ENCODE measurements at places on chromosomes 13 and 19.
A peak's percentile ranks its signal among the peaks of the same experiment; 100 is the strongest.

DNA sequence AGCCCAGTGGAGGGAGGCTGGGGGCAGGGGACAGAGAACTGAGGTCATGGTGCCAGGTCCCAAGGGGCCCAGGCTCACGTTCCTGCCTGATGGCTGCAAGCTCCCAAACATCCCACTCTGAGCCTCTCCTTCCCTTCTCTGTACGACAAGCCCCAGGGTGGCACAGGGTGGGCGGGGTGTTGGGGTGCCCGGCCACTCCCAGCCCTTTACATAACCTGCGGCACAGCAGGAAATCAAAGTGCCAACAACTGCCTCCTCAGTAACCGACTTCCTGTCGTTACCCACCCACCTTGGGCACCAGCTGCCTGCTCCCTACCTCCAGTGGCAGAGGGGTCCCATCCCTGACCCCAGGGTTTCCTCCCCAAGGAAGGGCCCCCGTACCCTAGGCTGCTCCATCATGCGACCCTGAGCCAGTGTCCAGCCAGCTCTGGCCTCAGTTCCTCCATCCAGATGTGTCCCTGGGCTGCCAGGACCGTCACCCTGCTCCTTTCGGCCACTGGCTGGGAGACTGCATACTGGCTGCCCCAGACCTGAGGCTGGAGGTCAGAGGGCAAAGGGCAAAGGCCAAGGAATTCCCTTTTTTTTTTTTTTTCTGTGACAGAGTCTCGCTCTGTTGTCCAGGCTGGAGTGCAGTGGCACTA, 27.7 kb upstream of the NFIC start:
- DNase-seq, result peak; percentile 44

DNA sequence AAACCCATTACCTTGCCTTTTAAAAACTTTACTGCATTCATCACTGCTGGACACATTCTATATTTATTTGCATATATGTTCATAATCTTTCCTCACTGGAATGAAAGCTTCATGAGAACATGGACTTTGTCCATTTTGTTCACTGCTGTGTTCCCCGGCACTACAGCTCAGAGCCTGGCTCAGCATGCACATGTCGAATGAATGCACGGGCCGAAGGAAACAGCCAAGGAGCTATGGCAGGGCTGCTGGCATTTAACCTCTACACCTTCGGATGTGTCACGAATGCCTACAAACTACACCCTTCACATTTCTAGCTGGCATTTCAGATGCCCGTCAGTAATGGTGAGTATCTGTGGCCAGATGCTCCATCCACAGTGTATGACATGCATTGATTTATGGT, 7.6 kb downstream of the MTIF3 start:
- DNase-seq, result no peak

GRCh38 chr19:38721979-38722773, 22.1 kb downstream of the CAPN12 start:
- DNase-seq, result no peak

GRCh38 chr19:4172861-4173473, 9.4 kb downstream of the SIRT6 start:
- DNase-seq, result peak; percentile 57

GRCh38 chr19:15251010-15251748, 18.9 kb upstream of the EPHX3 start:
- DNase-seq, result no peak

GRCh38 chr19:35049456-35049855, 7.9 kb downstream of the HPN start:
- DNase-seq, result no peak

DNA sequence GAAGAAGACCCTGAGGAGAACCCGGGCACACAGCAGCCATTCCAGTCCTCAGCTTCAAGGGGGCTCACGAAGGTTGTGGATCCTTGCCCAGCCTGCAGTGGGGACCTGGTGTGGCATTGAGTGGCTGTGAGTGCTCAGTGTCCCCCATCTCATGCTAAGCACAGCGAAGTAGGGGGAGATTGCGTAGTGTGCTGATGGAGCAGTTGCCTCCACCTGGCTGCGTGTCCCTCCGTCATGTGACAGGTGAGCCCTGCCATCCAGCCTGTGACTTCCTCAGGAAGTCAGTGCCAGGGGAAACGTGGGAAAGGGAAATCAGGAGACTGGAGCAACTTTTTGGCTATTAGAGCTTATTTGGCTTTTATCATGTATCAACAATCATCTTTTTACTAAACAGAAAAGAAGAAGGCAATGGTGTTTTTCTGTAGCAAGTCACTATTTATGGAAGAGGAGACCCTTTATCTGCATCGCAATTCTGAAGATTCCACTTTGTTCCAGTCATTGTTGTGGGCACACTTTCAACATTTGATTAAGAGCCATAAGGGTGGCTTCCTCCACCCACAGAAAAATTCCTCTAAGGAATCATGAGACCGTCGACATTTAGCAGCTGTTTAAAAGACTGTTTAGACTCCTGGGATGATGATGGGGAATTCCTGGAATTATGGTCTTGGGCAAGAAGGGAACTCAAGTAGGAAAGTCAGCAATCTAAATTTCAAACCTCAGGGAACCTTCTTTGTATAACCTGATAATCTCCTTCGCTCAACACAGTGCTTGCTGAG, 126.8 kb upstream of the SPATA13 start:
- DNase-seq, result no peak

- DNase-seq, result no peak
These were observed 5.8 kb downstream of the LSR start for GRCh38 chr19:35254341-35255297.

DNA sequence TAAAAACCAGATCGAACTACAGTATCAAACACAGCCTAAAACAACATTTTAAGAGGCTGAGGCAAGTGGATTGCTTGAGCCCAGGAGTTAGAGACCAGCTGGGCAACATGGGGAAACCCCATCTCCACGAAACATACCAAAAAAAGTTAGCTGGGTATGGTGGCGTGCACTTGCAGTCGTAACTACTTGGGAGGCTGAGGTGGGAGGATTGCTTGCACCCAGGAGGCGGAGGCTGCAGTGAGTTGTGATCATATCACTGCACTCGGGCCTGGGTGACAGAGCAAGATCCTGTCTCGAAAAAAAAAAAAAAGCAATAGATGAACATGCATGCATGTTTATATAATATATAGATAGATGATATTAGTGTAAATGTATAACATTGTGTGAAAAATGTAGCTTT, 5.2 kb upstream of the MRPS31 start:
- DNase-seq, result no peak

- DNase-seq, result no peak
These were observed 8.1 kb downstream of the SULT2B1 start for GRCh38 chr19:48560095-48560530.

GRCh38 chr19:32497391-32497790, 83.6 kb upstream of the PDCD5 start:
- no peak for DNase-seq

GRCh38 chr19:43485951-43486350, 18.6 kb downstream of the PHLDB3 start:
- DNase-seq, result no peak

GRCh38 chr19:19319732-19320360, 463 bp downstream of the SUGP1 start:
- DNase-seq, result no peak

DNA sequence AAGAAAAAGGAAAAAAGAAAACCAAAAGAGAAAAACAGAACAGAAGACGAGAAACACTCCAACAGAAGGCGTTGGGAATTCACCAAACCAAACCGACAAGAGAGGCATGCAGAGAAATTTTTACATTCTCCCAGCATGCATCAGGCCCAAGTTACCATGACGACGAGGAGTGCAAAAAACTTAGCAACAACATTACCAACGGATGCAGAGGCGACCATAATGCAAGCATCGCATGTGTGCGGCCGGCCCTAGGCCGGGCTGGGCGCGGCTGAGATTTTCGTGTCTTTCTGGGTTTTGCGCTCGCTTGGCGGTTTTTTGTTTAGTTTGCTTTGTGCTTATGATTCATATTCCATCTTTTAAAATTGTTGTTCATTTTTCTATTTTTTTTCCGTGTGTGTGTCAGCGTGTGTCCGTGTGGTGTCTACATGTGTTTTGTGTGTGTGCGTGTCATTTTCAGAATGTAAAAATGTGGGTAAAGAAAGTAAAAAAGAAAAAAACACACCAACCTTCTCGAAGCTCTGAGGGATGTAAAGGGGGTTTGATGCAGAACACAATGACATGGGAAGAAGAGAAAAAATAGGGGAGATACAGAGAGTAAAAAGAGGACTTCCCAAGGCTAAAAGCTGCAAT, 84.9 kb downstream of the PTPRS start:
- DNase-seq, result no peak

DNA sequence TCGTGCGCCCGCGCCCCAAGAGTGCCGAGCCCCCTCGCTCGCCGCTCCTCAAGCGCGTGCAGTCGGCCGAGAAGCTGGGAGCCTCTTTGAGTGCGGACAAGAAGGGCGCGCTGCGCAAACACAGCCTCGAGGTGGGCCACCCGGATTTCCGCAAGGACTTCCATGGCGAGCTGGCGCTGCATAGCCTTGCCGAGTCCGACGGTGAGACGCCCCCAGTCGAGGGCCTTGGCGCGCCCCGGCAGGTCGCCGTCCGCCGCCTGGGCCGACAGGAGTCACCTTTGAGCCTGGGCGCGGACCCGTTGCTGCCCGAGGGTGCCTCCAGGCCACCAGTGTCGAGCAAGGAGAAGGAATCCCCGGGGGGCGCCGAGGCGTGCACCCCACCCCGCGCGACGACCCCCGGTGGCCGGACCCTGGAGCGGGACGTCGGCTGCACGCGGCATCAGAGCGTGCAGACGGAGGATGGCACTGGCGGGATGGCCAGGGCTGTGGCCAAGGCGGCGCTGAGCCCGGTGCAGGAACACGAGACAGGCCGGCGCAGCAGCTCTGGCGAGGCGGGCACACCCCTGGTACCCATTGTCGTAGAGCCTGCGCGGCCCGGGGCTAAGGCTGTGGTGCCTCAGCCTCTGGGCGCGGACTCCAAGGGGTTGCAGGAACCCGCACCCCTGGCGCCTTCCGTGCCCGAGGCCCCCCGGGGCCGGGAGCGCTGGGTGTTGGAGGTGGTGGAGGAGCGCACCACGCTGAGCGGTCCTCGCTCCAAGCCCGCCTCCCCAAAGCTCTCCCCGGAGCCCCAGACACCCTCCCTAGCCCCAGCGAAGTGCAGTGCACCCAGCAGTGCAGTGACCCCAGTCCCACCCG, 7.1 kb downstream of the DNASE2 start:
- DNase-seq, result no peak

DNA sequence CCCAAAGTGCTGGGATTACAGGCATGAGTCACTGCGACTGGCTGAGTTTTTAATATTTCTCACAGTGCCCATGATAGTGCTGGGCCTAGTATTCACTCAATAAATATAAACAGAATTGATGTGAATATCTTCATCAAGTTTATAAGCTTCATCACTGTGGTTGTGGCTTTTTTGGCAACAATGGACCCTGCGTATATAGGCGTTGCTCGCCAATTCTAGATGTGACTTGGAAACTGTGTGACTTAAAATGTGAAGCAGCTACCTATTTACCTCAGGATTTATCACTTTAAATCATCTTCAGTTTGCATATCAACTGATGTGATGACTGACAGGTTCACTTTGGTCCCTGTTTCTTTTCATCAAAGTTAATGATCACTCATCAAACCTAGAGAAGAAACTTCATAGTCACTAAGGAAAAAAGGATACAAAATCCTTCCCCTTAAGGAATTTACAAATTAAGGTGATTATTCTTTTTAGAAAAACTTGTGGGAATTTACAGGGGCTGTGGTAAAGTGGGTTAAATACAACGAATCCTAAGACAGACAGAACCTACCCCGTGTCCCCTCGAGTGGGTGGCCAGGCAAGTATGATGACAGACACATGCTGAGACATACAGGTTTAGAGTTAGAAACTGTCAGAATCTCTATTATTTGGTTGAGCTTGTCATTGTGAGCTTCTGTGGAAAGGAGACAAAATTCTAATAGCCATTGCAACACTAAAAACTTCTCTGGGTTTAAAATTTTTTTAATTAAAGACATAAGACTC, 101.3 kb downstream of the AKAP11 start:
- no peak for DNase-seq

DNA sequence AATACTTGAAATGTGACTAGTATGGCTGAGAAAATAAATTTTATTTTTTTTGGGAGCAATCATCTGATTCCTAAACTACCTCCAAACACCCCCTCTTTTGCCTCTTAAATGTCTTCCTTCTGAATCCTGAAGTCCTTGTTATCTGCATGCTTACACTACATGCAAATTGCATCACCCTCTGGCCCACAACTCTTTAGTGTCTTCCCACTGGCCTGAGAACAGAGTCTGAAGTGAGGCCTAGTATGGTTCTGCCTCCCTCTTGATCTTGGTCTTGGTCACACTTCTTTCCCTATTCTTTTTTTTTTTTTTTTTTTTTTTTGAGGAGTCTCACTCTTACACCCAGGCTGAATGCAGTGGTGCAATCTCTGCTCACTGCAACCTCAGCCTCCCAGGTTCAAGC, 4.8 kb downstream of the ZNF558 start:
- DNase-seq, result no peak

- no peak for DNase-seq
These were observed 47.9 kb upstream of the TMTC4 start for GRCh38 chr13:100722517-100722916.

- no peak for DNase-seq
These were observed 14.6 kb downstream of the IGFL3 start for GRCh38 chr19:46109876-46110275.

- DNase-seq, result no peak
These were observed 1163.1 kb downstream of the UQCRFS1 start for GRCh38 chr19:28049875-28050274.

GRCh38 chr13:28522871-28523270, 27.9 kb upstream of the FLT1 start:
- DNase-seq, result no peak

DNA sequence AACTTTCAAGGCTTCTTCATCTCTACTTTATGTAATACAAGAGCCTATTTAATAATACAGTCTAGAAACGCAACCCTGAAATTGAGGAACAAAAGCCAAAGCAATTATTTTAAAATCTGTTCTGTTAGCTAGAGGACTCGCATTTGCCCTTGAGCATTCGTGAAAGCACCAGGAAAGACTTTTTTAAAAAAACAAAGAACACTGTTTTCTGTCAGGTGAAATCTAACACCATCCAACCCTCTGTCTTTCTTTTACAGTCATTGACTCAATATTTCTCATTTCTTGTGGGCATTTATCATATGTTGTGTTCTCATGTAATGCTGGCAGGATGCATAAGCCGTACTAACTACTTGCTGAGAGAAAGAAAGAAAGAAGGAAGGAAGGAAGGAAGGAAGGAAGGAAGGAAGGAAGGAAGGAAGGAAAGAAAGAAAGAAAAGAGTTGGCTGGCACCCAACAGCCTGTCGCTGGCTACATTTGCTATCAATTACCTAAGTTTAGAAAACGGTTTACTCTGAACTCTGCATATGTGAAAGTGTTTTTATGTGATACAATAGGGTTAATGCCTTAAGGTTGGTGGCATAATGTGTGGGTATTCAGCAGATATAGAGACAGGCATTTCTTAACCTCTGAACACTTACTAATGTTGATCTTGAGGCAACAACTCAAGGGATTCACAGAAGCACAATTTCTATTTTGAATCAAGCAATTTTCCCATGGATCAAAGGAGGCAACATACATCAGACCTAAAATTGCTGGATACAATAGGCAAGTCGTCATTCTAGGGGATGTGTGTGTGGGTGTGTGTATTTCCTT, 445.4 kb downstream of the DCT start:
- DNase-seq, result no peak

GRCh38 chr19:56113074-56113632, 7.9 kb downstream of the ZNF787 start:
- no peak for DNase-seq

- DNase-seq, result no peak
These were observed 4.8 kb upstream of the ECH1 start for GRCh38 chr19:38836159-38836982.

GRCh38 chr13:80436571-80437169, 95.7 kb upstream of the SPRY2 start:
- DNase-seq, result no peak

GRCh38 chr13:93226623-93227279, at the start of gene GPC6:
Gene GPC6 (plus strand): TSS chr13:93226807.
- no peak for DNase-seq

- DNase-seq, result no peak
These were observed 16.1 kb downstream of the NKPD1 start for GRCh38 chr19:45144431-45145269.

Measured in activated CD4-positive, alpha-beta T cell treated with anti-CD3 and anti-CD28 coated beads, Interleukin-2, amount 50 U/mL, for 4 hours (primary cell).